ENCODE measurements at places on chromosomes 3 and 15. TPM values are rescaled to one million over a fixed set of nuclear protein-coding genes. Genes with fewer than 3 reads are reported as not detected.
A peak's percentile ranks its signal among the peaks of the same experiment; 100 is the strongest.

DNA sequence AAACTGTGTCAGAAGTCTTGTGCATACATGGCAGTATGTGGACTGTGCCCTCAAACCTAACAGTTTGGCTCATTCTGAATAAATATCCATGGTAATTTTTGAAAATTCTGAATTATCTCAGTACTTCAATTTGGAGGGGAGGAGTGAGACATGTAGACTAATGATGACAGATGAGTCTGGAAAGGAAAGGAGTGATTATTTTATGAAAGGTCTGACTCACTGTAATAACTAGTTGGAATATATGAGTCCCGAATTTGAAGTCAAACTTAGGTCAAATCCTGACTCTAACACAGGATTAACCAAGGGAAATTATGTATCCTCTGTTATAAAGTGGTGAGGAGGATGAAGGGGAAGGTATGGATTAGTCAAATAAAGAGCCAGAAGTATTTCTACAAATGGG is 38.6 kb downstream of the SUCNR1 start:
- no peak for DNase-seq

- DNase-seq, result no peak
Observed at GRCh38 chr15:69398491-69398891, 15.7 kb upstream of the KIF23 start.

GRCh38 chr15:95085056-95085455 is 853.7 kb downstream of the MCTP2 start:
- DNase-seq, result no peak

PLSCR4 gene
- 50.2 TPM for total RNA-seq

RPL15 gene
- 4,925 TPM for total RNA-seq

DNA sequence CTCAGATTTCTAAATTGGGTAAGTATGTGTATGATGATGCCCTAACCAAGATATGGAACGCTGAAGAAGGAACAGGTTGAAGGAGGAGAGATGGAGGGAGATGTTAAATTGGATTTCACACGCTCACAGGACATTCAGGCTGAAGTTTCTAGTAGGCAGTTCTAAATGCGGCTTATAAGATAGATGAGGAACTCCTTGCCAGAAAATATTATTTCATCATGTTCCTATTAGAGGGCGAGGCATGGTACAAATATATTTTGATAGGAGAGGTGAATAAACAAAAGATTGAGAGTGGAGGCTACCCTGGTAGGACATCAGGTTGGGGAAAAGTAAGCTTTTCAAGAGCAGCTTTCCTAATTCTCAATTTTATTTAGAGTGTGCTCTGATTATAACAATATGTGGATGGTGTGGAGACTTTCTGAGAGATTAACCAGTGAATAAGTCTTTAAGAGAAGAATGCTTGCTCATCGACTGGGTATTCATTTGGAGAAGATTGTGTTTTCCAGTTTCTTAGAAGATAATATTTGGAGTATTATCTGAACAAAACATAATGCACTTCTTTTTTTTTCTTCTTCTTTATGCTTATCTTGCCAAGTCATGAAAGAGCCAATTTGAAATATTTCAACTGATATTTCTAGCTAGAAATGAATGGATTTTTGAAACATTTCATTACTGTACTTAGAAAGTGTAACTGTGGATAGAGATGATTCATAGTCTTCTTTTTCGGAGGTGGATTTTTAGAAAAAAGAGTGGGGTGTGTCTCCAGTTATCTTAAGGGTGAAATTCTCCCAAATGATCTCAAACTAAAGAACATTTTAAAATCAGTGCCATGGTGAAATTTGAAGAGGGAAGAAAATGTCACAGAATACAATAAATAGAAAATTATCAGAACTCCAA is 88.5 kb downstream of the B3GALNT1 start:
- no peak for DNase-seq

GRCh38 chr3:189041482-189042090 is 130.2 kb upstream of the TPRG1 start:
- peak; percentile 39 for DNase-seq

- no peak for DNase-seq
Observed at GRCh38 chr15:92505611-92506010, 111.9 kb downstream of the ST8SIA2 start.

MINDY4B gene
- not detected for total RNA-seq

- no peak for DNase-seq
Observed at GRCh38 chr3:127291114-127291513, 3.3 kb upstream of the PRR20G start.

AMIGO3 gene
- not detected for total RNA-seq

DNA sequence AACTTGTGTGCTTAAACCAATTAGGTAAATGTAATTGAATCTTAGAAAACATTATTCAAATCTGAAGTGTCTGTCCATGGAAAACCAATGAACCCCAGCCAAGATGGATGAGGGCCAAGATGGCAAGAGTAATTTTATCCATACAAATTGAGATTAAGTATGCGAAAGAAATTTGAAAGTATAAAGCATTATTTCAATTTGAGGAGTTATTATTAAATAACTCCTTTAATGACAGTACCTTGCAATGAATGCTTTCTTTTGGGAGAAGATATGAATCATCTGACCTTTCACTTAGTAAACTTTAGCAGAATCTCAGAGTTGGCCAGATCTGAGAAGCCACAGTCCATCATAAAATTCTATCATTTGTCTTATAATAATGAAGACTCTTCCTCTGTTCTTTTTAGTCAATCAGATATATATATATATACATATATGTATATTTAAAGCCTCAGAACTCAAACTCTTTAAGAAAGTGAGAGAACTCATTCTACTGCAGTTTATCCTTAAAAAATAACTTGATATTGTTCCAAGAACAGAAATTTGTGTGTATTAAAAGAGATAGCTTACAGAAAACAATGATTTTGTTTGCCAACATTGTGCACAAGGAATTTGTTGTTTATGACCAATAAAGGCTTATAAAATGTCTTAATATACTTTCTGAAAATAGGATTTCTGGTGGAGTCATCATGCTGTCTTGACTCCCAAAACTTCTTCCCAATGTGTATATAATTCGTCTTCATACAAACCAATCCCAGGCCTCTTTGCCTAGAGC is 434.8 kb upstream of the THBS1 start:
- DNase-seq, result no peak

GRCh38 chr3:126338790-126339288 is 18.4 kb downstream of the KLF15 start:
- DNase-seq, result no peak

SKIL gene
- 52.3 TPM for total RNA-seq

IL5RA gene
- 7.9 TPM for total RNA-seq

PEX5L gene
- 5.7 TPM for total RNA-seq

DNA sequence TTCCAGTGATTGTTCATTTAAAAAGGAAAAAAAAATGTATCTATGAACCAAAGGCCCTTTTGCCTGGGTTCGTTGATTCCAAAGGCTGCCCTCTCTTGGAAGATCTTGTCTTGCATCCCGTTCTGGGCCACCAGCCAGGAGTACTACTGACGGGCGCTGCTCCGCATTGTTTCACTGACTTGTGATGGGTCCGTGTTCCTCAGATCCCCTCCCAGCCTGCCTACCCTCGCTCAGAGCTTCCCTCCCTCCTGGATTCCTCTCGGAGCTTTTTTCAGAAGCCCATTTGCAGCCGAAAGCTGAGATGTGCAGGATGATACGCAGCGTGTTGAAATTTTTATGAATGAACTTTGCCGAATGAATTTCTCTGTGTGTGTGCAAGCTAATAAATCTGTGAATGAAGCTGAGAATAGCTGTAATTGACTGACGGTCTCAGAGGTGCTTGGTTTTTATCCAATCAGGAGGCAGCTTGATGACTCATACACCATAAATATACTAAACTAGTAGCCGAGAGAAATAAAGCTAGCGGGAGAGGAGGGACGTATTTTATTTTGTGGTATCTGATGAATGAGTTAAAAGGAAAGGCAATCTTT is at the start of gene SHC4:
Gene SHC4, minus strand, starts transcription at position 396 of the 590 bp plus-strand sequence. CDS start 904 bp downstream, outside the sequence.
- peak; percentile 67 for DNase-seq

ZNF80 gene
- not detected for total RNA-seq

GRCh38 chr15:93278006-93278405 is 189.0 kb upstream of the RGMA start:
- no peak for DNase-seq
